Natural killer cell treated with Interleukin-12 subunit alpha and Interleukin-12 subunit beta and Interleukin-15 and Interleukin-18, amount 100 ng/mL, for 72 hours (primary cell): ENCODE measurements at places on chromosomes 2 and 18. TPM values are rescaled to one million over a fixed set of nuclear protein-coding genes. Genes with fewer than 3 reads are reported as not detected.

DNA sequence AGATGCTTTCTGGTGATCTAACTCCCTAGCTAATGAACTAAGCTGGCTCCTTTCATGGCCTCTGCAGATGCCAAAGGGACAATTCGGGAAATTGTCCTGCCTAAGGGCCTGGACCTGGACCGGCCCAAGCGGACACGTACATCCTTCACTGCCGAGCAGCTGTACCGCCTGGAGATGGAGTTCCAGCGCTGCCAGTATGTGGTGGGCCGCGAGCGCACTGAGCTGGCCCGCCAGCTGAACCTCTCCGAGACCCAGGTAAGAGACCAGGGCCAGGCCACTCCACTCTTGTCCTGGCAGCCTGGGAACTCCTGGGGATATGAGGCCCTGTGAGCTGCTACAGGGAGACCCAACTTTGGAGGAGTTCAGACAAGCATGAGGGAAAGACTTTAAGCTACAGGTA, 14.7 kb upstream of the ATP6V1B1 start:
- no peak for DNase-seq

DNA sequence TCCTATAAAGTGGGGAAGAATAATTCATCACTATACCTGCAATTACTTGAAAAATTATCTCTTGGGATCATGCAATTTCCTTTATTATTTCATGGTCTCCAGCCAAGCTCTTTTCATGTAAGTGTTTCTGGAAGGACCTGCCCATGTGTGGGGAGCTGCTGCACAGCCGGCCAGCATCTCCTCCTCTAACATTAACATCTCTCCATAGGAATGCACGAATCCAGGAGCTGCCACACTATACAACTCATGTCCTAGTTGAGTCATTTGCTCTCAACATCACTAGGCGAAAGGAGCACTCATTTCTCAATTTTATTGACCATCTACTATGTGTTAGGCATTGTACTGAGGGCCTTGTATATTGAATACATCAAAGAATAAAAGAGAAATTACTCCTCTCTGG, 144.3 kb upstream of the ERBB4 start:
- DNase-seq: no peak

- DNase-seq: no peak
Measured at GRCh38 chr2:231732604-231733003, 24.3 kb downstream of the PTMA start.

GRCh38 chr2:96120991-96121390, 4.6 kb upstream of the ADRA2B start:
- no peak for DNase-seq

- no peak for DNase-seq
Measured at GRCh38 chr2:164745012-164745797, 96.4 kb downstream of the COBLL1 start.

DNA sequence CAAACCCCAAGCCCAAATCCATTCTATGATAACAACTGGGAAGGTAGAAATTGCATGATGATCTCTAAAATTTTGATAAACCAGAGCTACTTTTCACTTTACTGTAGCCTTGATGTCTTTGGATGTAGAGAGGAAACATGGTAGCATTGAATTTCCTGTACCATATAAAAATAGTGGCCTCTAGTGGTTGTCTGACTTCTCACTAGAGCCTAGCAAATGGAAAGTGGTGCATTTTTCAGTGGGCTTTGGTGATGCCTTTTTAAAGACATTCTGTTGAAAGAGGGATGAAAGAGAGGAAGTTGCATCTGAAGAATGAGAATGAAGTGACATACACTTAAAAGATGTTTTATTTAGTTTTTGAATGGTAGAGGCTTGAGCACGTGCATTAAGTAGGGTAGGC, 662.2 kb downstream of the XIRP2 start:
- no peak for DNase-seq

DNA sequence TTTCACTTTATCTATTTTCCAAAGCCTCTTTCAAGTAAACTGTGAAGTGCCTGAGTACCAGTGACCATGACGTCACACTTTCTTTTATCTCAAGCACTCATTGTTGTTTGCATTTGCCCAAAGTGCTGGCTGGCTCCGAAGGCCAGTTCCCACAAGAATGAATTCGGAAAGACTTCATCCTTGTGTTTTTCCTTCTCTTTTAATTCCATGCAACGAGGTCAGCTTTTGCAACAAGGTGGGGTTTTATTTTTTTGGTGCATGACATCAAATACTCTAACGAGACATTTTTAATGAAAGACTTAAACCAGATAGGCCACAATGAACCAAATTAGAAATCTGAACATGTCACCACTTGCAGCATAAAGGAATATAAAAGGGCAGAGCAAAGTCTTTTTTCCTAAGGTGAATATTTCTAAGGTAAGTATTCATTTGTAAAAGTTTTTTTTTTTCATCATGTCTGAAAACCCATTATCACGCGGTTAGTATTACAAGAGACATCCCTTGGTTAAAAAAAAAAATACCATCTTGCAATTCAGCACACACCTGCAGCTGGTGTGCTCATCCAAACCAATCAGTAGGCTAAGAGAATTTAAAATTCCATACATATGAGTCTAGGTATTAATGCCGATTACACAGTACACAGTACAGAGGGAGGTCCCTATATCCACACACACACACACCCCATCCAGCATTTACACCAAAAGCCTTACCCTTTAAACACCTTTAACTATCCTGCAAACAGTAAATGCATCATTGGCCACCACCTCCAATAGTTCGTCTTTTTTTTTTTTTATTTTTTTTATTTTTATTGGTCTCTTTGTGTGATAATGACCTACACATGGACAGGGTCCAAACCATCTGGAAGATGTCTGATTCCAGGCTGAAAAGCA, 2.3 kb downstream of the ARL4C start:
- DNase-seq: no peak

NEURL3 gene
- total RNA-seq: not detected

DNA sequence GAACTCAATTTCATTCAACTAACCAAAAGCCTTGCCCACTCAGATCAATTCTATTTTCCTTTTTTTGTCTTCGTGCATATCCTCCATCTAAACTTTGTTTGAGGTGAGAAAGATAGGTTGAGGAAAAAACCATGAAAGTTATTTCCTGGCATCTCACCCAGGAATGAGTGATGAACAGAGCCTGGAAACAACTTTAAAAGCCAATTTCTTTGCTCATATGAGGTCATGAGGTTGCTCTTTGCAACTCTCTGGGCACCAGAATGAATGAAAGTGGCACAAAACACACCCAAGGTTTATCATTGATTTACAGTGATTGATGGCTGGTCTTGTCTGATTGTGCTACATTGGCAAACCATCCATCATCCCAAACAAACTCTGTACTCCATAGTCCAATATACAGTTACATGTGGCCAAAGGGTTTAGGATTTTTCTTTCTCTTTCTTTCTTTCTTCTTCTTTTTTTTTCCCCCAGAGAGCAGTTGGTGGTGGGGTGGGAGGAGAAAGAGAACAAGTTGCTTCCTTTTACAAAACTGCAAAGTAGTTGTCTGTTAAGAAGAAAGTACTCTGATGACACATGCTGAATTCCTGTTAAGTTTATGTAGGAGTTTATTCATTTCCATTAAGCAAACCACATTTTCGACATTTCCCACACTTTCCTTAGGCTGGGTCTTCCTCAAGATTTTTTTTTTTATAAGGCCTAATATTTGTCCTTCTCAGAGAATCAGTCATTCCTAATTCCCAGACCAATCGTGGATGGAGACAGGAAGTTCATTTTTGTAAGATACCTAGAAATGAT, 575.9 kb upstream of the ZEB2 start:
- no peak for DNase-seq

GRCh38 chr2:182792441-182792840, 74.0 kb downstream of the FRZB start:
- no peak for DNase-seq

- DNase-seq: no peak
Measured at GRCh38 chr2:185695711-185696235, 42.8 kb upstream of the FSIP2 start.

DNA sequence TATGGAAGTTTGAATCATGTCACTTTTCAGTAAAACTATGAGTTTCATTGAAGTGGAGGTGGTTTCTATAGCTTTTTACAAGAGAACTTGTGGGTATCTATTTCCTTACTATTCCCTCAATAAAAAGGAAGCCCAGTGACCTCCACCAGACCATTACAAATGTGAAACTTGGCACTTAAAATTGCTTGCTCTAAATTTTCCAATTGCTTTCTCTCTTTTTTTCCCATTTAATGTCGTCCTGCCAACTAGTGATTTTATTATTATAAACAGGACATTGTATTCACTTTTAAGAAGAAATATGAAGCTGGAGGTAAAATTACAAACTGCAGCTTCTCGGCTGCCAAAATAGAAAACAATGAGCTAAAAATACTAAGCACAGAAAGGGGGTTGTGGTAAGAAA, 208.2 kb upstream of the ALPP start:
- no peak for DNase-seq

ANKRD30B gene
- not detected for total RNA-seq

LOXL3 gene
- 1.2 TPM for total RNA-seq

LINC00305 gene
- total RNA-seq: not detected

DNA sequence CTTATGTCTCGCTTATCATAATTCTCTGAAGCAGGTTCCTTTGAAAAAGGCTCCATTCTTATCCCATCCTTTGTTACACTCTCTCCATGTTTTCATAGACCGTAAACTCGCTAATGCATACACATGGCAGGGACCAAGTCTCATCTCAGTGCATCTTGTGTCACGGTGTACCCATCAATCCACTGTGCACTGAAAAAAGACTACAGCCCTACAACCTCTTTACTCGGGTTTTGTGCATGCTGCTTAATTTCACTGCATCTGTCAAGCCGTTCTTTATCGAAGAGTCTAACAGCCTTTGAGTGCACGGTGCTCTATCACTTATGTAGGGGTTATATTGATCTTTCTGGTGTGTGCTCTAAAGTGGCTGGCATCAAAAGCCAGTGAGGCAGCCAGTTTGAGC, 302.9 kb upstream of the ERBB4 start:
- no peak for DNase-seq

- no peak for DNase-seq
Measured at GRCh38 chr2:233130024-233130423, 69.9 kb downstream of the INPP5D start.

GRCh38 chr2:222088561-222088960, 210.2 kb downstream of the PAX3 start:
- no peak for DNase-seq

GRCh38 chr2:213149949-213150314, 1.5 kb downstream of the IKZF2 start:
- no peak for DNase-seq

COL3A1 gene
- total RNA-seq: not detected

DNA sequence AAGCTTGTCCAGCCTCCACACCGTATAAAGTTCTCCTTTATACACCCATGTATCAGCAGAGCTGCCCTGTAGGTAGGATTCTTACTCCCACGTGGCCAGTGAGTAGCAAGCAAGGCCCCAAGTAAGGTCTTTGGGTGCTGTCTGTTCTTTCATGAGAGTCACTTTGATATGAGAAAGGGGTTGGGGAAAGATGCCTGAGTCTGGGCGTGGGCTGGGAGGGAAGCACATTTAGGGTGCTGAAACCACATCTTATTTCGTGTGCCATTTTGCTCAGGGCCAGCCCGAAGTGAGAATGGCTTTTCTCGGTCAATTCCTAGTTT, 436 bp upstream of the ITPRIPL1 start:
- no peak for DNase-seq

GRCh38 chr2:152602750-152603149, 114.5 kb downstream of the PRPF40A start:
- no peak for DNase-seq

- no peak for DNase-seq
Measured at GRCh38 chr18:43886341-43886740, 609.1 kb upstream of the SYT4 start.

- DNase-seq: no peak
Measured at GRCh38 chr2:188369365-188369764, 77.7 kb downstream of the GULP1 start.

- DNase-seq: no peak
Measured at GRCh38 chr2:129879614-129880180, 99.8 kb upstream of the RAB6C start.

GREB1 gene
- 2.2 TPM for total RNA-seq

GNLY gene
- total RNA-seq: 599 TPM

DNA sequence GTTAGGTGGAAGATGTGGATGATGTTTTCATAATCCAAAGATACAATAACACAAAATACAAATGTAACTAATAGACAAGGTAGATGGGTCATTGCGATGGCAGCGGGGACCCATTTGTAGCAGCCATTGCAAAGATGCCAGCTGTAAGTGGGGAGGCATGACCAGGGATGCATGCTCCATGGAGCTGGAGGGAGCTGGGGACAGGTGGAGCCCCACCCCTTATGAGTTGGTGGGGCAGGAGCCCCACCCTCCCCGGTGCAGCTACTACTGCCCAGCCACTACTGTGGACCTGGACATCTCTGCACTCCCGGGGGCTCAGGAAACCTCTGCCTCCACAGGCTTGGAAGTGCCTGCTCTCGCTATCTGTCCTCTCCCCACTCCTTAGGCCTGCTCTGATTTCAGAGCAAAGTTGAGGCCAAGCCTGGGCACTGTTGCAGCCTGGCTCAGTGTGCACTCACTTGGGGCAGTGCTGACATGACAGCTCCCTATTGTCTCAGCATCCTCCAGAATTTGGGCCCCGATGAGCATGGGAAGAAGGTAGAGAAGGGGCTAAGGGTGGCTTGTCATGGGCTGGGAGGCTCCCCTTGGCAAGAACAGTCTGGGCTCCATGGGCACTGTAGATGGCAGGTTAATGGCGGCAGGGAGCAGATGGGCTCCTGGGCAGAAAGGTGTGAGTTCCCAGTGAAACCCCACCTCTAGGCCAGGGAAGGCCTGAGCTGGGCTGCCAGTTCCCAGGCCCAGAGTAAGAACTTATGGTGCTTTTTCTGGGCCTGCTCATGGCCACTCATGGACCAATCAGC, 81.1 kb downstream of the ZNF804A start:
- DNase-seq: no peak

CYP27A1 gene
- total RNA-seq: 0.24 TPM

CLHC1 gene
- 13.1 TPM for total RNA-seq

MOB4 gene
- total RNA-seq: 16.9 TPM

DNA sequence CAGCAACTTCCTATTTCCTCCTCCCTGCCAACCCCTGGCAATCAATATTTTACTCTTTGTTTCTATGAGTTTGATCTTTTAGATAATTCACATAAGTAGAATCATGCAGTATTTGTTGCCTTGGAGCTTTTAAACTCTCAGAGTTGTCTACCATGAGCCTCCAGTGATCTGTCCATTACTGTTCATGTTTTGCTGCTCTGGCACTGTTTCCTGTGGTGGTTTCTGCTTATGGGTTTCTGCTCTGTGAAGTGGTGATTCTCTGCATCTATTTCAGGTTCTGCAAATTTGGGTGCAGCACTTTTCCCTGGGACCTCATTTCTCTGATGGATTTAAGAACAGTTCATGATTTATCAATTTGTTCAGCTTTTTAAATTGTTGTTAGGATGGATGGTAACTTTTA, 908.1 kb upstream of the FANCL start:
- DNase-seq: no peak

CCDC68 gene
- total RNA-seq: 0.74 TPM

DNA sequence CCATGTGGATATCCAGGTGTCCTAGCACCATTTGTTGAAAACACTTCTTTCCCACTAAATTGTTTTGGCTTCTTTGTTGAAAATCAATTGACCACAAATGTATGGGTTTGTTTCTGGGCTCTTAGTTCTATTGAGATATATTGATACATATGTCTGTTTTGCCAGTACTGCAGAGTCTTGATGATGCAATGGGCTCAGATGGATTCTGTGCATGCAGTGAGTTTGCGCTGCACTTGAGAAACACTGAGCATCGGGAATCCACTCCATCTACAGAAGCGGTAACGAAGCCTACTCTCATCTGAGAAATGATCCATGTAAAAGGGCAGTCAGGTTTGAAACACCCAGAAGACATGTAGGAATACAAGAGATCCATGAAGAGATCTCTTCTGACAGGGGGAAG, 21.9 kb upstream of the DNAJC10 start:
- no peak for DNase-seq

- no peak for DNase-seq
Measured at GRCh38 chr2:17718689-17719088, 34.9 kb downstream of the SMC6 start.
